M059J (cell line): ENCODE measurements at places on chromosomes 3 and 15. TPM values are rescaled to one million over a fixed set of nuclear protein-coding genes. Genes with fewer than 3 reads are reported as not detected.
A peak's percentile ranks its signal among the peaks of the same experiment; 100 is the strongest.

GRCh38 chr15:67228286-67228685, 26.2 kb downstream of the AAGAB start:
- no peak for DNase-seq

DNA sequence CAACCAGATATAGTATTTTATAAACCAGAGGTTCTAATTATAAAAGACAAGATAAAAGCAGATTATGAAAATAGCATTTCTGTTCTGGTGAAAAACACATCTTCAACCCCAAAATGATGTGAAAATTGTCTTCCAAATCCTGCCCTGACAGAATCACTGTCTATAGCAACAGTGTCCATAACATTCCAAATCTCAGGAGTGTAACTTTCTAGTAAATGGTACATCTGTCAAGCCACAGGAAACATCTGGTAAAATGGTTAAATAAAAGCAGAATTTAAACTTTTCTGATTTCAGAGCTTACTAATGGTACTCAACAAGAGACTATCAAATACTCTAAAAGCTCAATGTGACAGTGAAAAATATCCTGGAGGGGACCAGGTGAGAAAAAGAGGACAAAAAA, 60.5 kb downstream of the VGLL4 start:
- DNase-seq, result no peak

GRCh38 chr3:169984292-169984691, 17.7 kb downstream of the SEC62 start:
- DNase-seq, result no peak

- DNase-seq, result no peak
Observed at GRCh38 chr15:65918945-65919344, 49.7 kb downstream of the RAB11A start.

- peak; percentile 50 for DNase-seq
Observed at GRCh38 chr3:113002679-113003078, 11.9 kb downstream of the GTPBP8 start.

- no peak for DNase-seq
Observed at GRCh38 chr3:90241481-90241880, 1134.1 kb downstream of the EPHA3 start.

- no peak for DNase-seq
Observed at GRCh38 chr3:66004244-66004643, 34.5 kb downstream of the MAGI1 start.

- DNase-seq, result peak; percentile 66
Observed at GRCh38 chr3:32391643-32392535, at the start of gene CMTM7. CMTM7 (plus strand) TSS chr3:32391853; CDS start chr3:32391907, 54 bp downstream.

- no peak for DNase-seq
Observed at GRCh38 chr3:11510001-11510340, 133.7 kb downstream of the VGLL4 start.

GRCh38 chr3:106421909-106422308, 553.1 kb upstream of the CBLB start:
- DNase-seq, result no peak

GRCh38 chr3:63353383-63353782, 75.3 kb downstream of the SYNPR start:
- DNase-seq, result peak; percentile 53

- no peak for DNase-seq
Observed at GRCh38 chr3:169695031-169695430, 31.5 kb upstream of the MECOM start.

DNA sequence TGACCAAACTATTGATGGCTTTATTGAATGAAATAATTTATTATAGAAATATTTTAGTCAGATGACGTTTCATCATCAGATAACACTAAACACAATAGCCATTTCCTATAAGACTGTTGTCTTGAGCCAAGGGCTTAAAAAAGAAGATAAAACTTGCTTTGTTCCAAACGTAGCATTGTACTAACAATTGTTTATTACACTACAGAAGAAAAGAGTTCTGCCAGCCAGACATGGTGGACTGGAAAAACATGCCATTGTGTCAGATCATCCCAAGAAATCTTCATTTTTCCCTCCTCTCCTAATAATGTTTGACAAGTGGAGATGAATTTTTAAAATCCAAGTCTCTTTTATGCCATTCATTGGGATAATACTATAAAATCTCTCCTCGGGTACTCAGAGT, 203.3 kb downstream of the CDIN1 start:
- DNase-seq, result no peak

- DNase-seq, result no peak
Observed at GRCh38 chr3:188940573-188940932, 231.2 kb upstream of the TPRG1 start.

- DNase-seq, result no peak
Observed at GRCh38 chr3:128800241-128801187, 74.5 kb downstream of the RAB7A start.

- DNase-seq, result peak; percentile 70
Observed at GRCh38 chr3:57017459-57017845, 43.0 kb upstream of the SPATA12 start.

DNA sequence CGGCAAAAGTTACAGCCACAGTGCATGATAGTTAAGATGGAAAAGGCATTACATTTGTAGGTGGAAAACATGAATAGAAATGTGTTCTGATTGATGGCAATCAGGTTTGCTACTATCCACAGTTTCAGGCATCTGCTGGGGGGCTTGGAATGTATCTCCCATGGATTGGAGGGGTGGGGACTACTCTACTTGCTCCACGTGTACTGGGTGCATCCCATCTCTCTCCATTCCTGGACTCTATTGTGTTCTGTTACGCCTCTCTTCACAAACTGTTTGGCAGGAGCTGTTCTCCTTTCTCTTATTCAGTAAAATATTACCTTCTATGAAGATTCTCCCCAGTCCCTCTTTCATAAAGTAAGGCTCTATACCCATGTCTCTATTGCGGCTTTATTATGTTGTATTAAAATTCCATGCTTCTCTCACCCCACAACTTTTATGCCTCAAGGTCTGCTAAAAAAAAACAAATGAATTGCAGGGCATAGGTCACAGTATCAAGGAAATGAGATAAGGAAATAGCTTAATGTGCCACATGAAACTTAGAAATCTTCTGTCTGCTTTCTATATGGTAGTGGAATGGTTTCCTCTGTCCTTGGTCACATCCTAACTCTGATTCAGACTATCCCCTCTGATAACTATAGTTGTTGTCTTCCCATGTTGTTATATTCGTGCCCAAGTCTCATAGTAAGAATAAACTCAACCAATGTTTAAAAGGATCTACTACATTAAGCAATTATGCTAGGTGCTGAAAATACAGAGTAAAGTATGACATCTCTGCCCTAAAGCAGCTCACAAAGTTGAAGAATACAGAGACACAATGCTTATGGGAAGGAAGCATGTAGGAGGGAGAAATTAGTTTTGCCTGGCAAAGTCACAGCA, 43.2 kb downstream of the LRRFIP2 start:
- no peak for DNase-seq

- DNase-seq, result no peak
Observed at GRCh38 chr3:134143828-134144401, 106.7 kb downstream of the RYK start.

- no peak for DNase-seq
Observed at GRCh38 chr15:31300208-31300661, 26.4 kb upstream of the KLF13 start.

DNA sequence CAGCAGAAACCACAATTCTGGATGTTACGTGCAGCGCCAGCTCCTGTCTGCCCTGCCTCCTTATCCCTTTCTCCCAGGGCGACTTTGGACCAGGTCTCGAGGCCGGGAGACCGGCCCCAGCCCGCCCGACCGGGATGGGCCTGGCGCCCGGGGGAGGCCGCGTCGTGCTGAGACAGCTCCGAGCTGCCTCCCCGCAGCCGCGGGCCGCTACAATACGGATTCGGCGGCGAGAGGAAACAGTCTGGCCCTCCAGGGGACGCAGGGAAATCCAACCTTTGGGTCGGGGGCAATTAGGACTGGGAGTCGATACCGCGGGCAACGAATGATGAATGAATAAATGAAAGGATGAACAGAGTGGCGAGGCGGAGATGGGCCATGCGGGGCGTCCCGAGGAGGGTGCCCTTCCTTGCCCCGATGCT, 537 bp downstream of the GRAMD2A start:
- no peak for DNase-seq

DNA sequence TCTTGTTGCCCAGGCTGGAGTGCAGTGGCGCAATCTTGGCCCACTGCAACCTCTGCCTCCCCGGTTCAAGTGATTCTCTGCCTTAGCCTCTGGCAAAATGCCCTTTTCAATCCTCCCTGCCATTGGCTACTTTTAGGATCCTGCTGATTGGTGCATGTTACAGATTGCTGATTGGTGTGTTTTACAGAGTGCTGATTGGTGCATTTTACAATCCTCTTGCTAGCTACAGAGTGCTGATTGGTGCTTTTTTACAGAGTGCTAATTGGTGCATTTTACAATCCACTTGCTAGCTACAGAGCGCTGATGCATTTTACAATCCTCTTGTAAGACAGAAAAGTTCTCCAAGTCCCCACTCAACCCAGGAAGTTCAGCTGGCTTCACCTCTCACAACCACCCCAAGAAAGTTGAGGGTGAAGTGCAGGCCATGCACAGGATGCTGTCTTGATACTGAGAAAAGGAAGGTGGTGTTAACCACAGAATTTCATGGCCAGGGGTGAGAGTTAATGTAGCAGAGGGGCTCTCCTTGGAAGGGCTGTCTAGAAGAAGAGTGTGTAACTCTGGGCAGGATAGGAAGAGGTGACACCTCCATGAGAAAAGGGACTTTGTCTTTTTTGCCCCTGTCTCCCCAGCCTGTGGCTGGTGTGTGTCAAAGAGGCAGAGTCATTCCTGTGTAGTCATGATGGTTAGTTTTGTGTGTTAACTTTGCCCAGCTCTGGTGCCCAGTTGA, 145.9 kb downstream of the APBA2 start:
- no peak for DNase-seq

DNA sequence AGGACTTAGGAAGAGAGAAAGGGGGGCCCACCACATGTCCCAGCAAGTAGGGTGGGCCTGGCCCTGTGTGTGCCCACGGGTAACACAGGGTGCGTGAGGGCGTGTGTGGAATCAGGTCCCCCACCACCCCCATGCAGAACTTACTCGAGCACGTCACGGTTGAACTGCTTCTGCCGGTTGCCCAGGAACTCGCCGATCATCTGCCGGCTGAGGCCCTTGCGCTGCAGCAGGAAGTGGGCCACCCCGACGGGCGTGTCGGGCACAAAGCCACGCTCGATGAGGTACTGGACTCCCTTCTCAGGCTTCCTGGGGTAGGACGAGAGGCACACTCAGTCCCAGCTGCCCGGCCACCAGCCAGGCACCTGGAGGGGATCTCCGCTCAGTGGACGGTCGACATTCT, 83.1 kb upstream of the RPL32 start:
- DNase-seq, result no peak

DNA sequence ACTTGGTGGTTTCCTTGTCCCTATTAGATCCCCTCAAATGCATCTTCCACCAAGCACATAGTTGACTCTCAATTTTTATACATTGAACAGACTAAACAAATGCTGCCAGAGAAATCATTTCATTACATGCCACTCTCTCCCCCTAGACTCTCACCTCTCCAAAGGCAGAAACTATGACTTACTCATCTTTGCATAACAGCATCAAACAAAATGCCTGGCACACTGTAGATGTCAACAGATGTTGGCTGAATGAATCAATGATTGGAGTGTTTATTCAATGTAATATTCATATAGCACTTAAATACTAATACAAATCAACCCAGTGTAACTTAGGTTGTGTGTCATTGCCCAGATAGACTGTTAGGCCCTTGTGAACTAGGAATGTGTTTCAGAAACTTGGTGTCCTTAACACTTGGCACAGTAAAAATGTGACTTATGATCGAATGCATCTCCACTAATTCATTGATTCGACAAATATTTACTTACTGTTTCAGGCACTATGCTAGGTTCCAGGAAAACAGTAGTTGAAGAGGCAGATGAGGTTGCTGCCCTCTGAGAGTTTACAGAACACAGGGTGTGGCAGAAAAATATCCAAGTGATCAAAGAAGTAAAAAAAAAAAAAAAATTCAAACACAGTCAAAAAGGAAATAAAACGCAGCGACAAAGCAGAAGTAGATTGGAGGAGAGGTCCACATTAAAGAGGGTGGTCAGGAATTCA, 188.5 kb upstream of the LRRN1 start:
- no peak for DNase-seq

DNA sequence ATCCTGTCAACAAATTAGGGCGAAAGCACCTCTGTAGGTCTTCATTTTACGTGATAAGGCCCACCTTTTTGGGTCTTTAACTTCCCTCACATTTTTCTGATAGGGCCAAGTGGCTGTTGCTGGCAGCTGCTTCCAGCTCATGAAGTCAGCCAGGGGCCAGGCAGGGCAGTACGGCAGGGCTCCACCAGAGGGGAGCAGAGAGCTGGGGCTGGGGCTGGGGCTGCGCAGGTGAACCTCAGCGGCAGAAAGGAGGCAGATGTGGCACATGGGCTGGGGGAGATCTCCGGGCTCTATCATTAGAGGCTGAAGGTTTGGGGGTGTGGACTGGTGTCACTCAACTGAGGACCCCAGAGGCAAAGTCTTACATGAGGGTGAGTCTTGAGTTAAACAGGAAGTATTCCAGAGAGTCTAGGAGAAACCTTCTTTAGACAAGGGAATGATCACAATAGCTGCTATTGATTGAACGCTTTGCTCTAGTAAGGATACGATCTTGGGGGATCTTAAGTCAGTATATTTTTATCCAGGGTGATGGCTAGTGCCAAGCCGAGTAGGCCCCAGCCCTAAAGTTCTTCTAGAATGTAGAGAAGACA, 62.8 kb upstream of the MEX3B start:
- DNase-seq, result peak; percentile 50

DNA sequence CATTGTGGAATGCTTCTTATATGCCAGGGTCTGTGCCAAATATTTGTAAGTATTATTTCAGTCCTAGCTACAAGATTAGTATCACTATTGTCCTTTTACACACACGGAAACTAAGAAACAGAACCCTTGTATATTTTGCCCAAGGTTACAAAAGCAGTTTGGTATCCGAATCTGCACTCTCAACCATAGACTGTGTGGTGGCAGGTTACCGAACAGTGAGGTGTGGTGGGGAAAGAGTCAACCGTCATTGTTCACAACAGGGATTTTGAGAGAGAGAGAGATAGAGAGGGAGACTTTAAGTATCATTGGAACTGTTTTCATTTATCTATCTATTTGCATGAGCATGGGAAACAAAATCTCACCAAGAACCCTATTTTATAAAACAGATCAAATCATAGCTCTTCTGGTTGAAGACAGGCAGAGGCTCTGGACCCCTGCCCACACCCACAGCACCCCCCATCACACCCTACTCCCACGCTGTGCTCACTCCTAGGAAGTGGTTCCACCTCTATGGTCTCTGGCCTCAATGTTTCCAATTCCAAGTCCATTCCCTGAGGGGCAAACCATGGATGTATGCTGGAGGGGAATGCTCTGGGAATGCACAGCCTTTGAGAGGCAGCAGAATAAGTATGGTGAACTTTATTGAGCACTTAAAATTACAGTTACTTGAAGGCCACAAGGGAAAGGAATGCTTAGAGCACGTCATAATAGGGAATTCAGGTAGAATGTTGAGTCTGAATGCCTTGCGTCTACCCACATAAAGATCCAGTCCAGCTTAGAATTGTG, 69.0 kb downstream of the ARHGAP31 start:
- DNase-seq, result no peak

Gene ACKR2
- 0.02 TPM in 1 of 2 replicates, not detected in the other for total RNA-seq

Gene SLC22A13
- not detected in 2 replicates for total RNA-seq

Gene KIF15
- 10.3 and 13.7 TPM in 2 replicates for total RNA-seq

Gene CACNA2D2
- not detected in 2 replicates for total RNA-seq

Gene MRPS22
- total RNA-seq, result 154 and 191 TPM in 2 replicates

Gene SEC61A1
- 469 and 512 TPM in 2 replicates for total RNA-seq

Gene TTC23
- 34.5 and 36.4 TPM in 2 replicates for total RNA-seq

Gene FSD2
- not detected in 2 replicates for total RNA-seq

Gene ATP13A3
- total RNA-seq, result 91.3 and 134 TPM in 2 replicates

Gene RBP2
- total RNA-seq, result not detected in 2 replicates
